ENCODE measurements at places on chromosomes 16 and 17. TPM values are rescaled to one million over a fixed set of nuclear protein-coding genes. Genes with fewer than 3 reads are reported as not detected.

PRR35 gene
- 0.85 TPM for total RNA-seq

PPY gene
- not detected for total RNA-seq

KRTAP4-8 gene
- total RNA-seq: not detected

SOX15 gene
- total RNA-seq: 44.0 TPM

DNA sequence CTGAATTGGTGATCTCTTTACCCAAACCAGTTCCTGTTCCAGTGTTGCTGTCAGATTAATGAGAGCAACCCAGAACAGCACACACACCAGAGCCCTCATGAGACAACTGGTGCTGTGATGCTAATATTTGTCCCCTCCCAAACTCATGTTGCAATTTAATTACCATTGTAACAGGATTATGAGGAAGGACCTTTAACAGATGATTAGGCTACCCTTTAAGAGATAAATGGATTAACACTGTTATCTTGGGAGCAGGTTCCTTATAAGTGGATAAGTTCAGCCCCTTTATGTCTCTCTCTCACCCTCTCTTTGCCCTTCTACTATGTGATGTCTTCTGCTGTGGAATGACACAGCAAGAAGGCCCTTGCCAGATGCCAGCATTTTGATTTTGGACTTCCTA, 1.1 kb upstream of the CCDC182 start:
- no peak for DNase-seq

- no peak for DNase-seq
Observed at GRCh38 chr17:28154214-28154613, 111.7 kb downstream of the NLK start.

GRCh38 chr16:58500430-58501241, 693 bp downstream of the NDRG4 start:
- DNase-seq: peak; percentile 89

GRCh38 chr17:66963521-66963908, 992 bp upstream of the CACNG4 start:
- peak; percentile 64 for DNase-seq

GRCh38 chr17:8494021-8494420, 58.3 kb downstream of the NDEL1 start:
- DNase-seq: no peak

DNA sequence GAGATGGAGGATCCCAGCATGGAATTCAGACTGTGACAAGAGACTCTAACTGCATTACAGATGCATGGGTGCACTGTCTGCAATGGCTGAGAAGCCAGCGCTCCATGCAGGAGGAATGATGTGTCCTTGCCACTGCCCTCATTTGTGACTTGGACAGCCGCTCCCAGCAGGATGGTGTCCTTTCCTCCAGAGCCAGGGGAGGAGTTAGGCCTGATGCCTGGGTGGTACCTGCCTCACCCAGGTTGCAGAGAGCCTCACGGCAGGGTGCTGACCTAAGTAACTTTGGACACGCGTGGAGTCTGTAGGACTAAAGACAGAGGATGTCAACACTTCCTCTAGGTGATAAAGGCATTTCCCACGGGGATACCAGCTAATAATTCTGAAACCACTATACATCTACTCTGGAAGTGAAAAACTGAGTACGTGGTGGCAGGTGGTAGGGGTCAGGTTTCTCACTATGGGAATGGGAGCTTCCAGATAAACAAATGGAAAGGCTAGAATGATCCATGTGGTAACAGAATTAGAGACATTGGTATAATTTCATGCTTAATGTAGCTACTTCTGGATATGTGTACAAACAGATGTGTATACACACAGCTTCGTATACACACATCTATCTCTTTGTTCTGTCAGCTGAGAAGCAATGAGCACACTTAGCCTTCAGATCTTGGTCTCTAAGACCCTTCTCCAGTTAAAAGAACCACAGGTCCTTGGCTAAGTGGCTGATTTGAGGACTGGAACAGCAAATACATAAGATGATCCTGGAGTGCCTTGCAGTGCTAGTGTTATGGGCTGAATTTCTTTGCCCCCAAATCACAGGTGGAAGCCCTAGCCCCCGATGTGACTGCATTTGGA, 13.7 kb upstream of the CSNK1D start:
- no peak for DNase-seq

GRCh38 chr16:15897834-15898254, 9.4 kb upstream of the CEP20 start:
- no peak for DNase-seq

DNA sequence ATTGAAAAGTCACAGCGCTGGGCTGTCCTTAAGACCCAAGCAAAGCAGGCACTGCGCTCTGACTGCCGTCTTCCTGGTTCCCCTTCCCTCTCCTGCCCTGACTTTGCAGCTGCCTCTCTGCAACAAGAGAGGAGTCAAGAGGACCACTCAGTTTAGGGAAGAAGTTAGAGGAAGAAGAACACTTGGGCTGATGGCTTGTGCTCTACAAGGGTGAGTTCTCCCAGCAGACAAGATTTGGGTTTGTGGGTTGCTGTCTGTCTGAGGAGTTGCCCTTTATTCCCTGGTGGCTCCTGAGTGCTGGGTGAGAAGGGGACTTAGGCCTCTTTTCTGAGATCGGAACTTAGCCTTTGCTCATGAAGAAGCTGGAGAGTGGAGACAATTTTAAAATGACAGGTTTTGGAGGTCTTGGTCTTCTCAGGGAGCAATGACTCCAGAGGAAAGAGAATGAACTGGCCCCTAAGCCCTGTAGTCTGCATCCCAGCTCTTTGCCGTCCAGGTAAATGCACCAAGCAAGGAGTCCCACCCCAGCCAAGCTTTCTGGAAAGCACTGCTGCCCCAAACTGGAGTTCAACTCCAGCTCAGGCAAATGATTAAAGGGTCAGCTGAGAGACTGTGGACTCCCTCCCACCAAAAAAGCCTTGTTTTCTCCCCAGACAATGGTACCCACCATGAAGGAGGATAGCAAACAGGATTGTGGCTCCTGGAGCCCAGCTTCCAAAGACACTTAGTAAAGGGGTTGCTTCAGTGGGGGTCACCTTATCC, 2.7 kb upstream of the HOXB9 start:
- DNase-seq: no peak

DNA sequence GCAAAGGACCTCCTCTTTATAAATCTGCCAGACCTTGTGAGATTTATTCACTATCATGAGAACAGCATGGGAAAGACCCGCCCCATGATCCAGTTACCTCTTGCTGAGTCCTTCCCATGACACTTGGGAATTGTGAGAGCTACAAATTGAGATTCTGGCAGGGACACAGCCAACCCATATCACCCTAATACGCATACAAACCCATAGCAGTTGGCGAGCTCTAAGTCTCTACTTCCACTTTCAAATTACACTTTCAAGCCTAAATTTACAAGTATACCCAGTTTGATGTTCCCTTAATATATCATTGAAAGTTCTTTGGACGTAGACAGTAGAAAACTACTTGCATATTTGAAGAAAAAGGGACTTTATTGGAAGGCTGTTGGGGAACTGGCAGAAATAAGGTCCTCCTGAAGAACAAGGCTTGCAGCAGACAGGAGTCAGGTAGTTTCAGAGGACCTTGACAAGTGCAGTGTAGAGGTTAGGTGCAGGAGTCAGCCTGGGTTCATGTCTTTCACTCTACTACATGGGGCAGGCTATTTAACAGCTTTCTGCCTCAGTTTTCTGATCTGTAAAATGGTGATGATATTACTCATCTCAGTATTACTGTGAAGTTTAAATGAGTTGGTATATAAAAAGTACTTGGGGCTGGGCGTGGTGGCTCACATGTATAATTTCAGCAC, 107.9 kb upstream of the EEF2KMT start:
- DNase-seq: no peak

- no peak for DNase-seq
Observed at GRCh38 chr17:42797067-42798007, 1.2 kb downstream of the COA3 start.

DNA sequence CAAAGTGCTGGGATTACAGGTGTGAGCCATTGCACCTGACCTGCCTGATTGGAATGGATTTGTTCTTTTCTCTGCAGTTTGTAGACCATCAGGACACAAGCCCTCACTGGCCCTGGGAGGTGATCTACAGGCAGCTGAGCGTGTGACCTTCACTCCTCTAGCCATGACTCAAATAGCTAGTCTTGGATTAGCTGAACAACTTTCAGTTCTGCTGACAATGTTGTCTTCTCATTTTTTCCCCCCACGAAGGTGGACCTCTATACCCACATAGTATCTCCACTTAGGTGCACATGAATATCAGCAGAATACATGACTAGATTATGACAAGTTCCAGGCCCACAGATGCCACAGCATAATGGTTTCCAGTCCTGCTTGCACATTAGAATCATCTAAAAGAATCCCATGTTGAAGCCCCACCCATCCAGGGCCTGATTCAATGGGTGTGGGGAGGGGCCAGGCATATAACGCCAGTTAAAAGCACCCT, 36.8 kb downstream of the HS3ST3B1 start:
- no peak for DNase-seq

- DNase-seq: peak; percentile 35
Observed at GRCh38 chr17:50686494-50687199, 21.1 kb downstream of the ANKRD40 start.

GRCh38 chr17:17021194-17021863, 20.9 kb upstream of the MPRIP start:
- DNase-seq: peak; percentile 82

DNA sequence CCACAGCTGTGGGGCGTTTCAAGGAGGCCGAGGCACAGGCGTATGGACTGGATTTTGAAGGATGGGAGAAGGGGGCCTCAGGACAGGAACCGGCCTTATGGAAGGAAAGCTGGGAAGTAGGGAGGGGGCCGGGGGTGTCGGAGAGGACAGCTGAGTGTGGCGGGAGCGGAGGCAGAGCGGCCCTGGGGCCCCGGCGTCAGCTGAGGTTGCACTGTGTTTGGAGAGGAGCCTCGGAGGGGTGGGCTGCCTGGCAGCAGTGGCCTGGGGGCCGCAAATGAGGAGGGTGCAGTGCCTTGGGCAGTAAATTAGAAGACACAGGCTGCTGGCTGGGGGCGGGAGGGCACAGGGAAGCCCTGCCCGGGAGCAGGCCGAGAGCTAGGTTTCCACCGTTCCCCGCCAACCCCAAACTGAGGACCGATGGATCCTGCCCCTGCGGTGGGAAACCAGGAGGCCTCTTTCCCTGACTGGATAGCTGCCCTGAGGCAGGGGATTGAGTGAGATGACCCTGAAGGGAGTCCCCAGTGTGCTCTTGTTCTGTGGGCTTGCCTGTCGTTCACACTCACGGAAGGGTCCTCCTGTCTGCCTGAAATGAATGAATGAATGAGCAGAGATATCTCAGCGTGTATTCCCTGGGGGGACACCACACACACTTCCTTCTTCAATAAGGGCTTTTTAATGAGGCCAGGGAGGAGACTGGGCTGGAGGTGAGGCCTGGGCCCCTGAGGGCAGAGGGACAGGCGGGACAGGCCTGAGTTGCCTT, 18.4 kb downstream of the FOXJ1 start:
- DNase-seq: peak; percentile 71

GRCh38 chr17:72191921-72192799, 71.3 kb downstream of the SOX9 start:
- DNase-seq: no peak

DNA sequence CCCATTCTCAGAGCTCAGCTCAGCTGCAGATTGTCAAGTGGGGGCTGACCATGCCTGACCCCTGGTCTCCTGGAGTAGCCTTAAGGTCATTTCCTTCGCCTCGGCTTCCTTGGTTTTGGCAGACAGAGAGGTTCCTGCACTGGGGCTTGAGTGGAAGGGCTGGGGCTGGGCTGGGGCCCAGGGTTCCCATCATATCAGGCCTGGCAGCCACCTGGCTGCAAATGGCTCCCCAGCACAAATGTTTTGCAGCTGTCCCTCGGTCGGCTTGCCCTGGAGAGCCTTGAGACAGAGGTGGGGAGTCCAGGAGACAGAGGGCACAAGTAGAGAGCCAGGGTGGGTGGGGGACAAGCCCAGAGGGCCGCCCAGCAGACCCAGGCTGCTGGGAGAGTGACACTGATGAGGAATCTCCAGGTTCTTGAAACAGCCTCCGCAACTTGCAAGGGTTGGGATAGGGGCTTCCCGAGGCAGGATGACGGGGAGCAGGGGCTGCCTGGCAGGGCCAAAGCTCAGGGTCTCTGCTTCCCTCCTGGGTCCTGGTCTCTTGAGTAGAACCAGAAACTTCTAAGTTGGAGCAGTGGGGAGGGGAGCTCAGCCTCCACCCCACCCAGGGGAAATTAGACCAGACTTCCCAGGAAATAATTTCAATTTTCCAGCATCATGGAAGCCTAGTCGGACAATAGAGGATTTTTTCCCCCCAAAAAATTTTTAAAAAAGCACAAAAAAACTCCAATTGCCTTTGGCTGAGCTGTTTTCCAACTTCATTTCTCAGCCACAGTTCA, 19.3 kb downstream of the IGFBP4 start:
- peak; percentile 73 for DNase-seq

DNA sequence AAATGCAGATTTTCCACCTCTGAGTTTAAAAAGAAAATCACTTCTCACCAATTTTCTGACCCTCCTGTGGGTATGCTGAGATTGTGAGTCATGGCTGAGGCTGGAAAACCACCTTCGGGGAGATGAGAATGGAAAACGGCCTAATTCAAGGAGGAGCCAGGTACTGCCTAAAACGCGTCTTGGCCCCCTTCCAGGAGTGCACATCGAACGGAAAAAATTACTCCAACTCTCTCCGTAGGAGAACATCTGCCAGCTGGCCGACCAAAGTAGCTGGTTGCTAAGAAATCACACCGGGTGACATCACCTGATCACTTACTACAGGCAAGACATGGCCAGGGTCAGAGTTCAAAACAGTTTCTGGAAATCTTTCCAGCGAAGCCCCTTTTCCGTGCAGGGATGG, 107.6 kb downstream of the ZNF423 start:
- DNase-seq: no peak

DNA sequence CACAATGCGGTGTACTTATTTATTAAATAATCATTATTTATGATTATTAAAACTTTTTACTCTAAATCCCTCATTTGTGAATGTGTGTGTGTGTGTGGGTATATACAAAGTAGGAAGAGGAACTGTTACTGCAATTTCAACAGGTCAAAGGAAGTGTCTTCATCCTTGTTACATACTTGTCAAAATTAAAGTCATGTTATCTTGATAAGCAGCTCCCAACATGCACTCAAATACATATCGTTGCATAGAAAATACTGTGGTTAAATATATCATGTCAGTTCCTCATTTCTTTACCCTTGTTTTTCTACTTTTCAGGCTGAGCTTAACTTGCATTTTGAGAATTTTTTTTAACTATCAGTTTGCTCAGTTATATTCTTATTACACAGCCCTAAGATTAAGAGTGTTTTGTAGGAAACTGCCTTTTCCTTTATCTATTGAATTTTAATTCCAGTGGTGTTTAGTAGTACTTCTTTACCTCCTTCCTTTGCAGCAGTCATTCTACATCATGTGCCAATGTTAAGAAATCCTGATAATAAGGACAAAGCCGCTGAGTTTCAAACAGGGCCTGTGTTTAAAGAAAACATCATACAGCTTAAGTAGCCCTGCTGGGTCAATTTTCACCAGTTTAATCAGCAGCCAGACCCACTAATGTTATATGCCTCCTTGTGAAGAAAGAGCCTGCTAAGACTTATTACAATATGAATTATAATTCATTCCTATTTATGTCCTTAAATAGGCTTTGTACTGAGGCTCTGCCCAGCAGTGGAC, 7.2 kb downstream of the EFCAB5 start:
- no peak for DNase-seq

GRCh38 chr17:8628609-8629169, 1.8 kb downstream of the MYH10 start:
- DNase-seq: no peak

GRCh38 chr17:65079489-65079900, 23.0 kb upstream of the GNA13 start:
- DNase-seq: peak; percentile 55

Measured in H7 (cell line).